Fibroblast of lung (primary cell): ENCODE measurements at places on chromosomes 3 and 15. TPM values are rescaled to one million over a fixed set of nuclear protein-coding genes. Genes with fewer than 3 reads are reported as not detected.
A peak's percentile ranks its signal among the peaks of the same experiment; 100 is the strongest.

- no peak for DNase-seq
These were observed 45.6 kb downstream of the SST start for GRCh38 chr3:187624588-187624987.

GRCh38 chr3:20280257-20280656, 94.3 kb upstream of the SGO1 start:
- no peak for DNase-seq

DNA sequence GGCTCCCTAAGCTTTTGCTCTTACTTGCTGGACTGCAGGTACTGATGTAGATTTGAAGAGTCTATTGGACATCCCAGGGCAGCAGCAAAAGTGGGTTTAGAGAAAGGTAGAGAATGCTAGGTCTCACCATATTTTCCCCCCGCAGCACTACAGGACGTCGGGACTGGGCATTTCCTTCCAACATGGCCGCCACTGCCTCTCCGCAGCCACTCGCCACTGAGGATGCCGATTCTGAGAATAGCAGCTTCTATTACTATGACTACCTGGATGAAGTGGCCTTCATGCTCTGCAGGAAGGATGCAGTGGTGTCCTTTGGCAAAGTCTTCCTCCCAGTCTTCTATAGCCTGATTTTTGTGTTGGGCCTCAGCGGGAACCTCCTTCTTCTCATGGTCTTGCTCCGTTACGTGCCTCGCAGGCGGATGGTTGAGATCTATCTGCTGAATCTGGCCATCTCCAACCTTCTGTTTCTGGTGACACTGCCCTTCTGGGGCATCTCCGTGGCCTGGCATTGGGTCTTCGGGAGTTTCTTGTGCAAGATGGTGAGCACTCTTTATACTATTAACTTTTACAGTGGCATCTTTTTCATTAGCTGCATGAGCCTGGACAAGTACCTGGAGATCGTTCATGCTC, 11.2 kb downstream of the CYP8B1 start:
- no peak for DNase-seq

- no peak for DNase-seq
These were observed 667.1 kb downstream of the NAALADL2 start for GRCh38 chr3:175526191-175526590.

DNA sequence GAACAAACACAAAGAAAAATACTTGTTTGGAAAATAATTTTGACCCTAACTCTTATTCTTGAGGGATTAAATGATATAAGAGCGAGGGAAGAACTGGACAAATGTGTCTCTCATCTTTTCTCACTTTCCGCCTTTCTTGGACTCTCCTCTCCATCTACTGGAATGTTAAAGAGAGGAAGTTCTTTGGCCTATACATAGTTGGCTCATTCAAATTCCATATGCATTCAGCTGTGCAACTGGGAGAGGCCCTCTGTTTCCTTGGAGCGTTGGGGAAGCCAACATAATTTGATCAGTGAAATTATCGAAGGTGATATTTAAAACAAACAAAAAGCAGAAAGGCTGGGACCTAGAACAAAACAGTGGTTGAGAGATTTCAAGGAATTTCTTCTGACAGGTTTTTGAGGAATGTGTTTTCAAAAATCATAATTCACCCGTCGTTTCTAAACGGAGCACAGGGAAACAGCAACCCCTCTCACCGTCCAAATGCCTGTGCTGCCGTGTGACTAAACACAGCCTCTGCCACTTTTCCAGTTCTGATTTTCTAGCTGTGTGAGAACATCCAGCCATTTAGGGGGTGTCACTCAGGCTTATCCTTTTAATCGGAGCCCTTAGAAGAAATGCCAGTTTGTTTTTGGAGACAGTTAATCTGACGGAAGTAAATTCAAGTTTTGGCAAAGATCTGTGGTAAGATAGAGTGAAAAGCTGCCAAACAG, 489.9 kb downstream of the SOX2 start:
- DNase-seq, result no peak

DNA sequence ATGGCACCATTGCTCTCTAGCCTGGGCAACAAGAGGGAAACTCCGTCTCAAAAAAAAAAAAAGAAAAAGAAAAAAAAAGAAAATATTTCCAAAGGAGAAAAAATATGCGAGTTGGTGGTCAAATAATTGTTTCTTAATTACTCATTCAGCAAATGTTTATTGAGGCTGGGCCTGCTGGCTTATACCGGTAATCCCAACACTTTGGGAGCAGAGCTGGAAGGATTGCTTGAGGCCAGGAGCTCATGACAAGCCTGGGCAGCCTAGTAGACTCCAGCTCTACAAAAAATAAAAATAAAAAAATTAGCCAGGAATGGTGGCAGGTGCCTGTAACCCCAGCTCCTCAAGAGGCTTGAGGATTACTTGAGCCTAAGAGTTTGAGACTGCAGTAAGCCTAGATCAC, 4.1 kb downstream of the KNL1 start:
- DNase-seq, result peak; percentile 6

LRRK1 gene
- 8.7 and 12.2 TPM in 2 replicates for total RNA-seq

GRCh38 chr3:71421475-71421819, 162.1 kb downstream of the FOXP1 start:
- no peak for DNase-seq

LNP1 gene
- total RNA-seq, result 3.1 and 4.1 TPM in 2 replicates

SRGAP3 gene
- 10.0 and 12.4 TPM in 2 replicates for total RNA-seq

DNA sequence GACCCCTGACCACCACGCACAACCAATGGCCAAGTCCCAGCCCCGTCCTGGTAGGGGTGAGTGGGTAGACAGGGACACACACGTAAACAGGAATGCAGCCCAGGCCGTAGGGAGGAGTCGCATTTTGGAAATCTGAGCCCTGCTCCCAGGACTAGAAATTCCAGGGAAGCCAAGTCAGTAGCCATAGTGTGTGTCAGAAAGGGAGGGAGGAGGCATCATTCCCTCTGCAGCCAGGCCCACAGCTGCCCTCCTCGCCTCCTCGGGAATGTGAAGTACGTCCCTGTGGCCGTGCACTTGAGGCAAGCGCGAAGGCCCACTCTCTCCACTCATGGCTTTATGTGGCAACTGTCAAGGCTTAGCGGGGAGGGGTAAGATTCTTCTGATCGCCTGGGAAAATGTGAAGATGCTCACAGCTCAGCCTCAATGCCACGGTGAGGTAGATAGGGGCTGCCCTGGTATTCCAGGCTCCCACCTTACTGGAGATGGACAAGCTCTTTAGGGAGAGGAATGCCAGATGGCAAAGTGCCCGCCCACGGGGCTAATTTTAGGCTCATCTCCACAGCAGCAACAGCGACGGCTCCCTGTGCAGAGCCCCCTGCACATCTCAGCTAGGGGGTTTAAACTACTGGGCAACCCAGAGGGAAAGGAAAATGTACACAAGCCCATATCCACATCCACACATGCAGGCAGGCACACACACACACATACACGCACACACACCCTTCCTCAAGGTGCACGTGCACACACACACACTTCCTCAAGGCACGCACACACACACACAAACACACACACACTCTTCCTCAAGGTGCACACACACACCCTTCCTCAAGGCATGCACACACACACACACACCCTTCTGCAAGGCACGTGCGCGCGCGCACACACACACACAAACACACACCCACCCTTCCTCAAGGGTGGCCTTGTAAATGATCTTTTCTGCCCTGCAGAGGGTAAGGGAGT, 65.5 kb downstream of the ADCY5 start:
- peak; percentile 87 for DNase-seq
